ENCODE measurements at places on chromosomes 5 and 9.

- DNase-seq: no peak
These were observed 65.7 kb upstream of the ICE1 start for GRCh38 chr5:5356765-5357164.

DNA sequence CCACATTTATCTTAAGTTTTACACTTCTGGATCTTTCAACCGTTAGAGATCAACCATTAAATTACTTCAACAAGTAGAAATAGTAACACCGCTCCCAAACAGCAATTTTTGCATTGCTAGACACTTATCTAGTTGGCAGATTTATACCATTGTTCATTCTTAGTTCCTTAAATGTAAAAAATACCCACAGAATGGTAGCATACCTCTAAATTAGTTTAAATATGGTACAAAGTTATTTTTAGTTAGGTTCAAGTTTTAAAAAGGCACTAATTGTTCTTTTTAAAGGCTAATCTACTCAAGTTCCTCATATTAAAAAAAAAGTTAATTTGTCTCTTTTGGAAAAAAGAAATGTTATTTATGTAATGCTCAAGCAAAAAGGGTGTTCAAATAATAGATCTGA lies 8.1 kb downstream of the PFDN1 start:
- no peak for DNase-seq

GRCh38 chr9:21174671-21175070 lies 8.2 kb upstream of the IFNA21 start:
- no peak for DNase-seq

- no peak for DNase-seq
These were observed 90.3 kb upstream of the ERCC6L2 start for GRCh38 chr9:95785209-95785608.

- no peak for DNase-seq
These were observed 36.3 kb downstream of the GOLM1 start for GRCh38 chr9:86062845-86063693.

DNA sequence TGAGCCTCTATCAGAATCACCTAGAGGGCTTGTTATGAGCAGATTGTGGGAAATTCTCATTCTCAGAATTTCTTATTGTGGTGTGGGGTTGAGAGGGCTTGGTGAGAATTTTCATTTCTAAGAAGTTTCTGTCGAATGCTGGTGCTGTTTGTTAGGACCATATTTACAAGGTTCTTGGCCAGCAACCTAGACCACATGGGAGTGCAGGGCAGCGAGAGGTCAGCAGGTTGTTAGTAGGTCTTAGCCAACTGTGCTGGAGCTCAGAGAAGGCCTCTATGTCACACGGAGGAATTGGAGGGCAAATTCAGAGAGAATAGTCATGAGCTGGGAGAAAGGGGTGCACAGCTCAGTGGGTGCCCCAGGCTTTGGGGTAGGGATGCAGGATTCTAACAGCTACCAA lies 357.0 kb downstream of the LRRC70 start:
- DNase-seq: no peak

DNA sequence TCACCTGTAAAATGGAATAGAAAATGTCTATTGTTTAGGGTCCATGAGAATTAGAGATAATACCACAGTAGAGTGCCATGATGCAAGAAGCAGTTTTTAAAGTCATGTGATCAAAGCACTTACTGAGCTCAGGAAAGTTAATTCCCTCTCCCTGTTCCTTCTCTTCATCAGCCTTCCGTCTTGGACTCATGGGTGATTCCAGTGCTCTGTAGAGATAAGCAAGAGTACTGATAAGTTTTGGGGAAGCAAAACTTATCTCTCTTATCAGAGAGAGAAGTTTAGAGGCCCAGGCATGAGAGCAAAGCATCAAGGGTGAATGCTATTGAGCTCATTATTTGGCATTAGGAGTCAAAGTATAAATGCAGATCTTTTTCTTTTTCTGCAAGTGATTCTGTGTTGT lies 410.1 kb downstream of the AGTPBP1 start:
- no peak for DNase-seq
